Activated naive CD4-positive, alpha-beta T cell (primary cell): ENCODE measurements at places on chromosomes 16 and 17.

- no peak for DNase-seq
These were observed 13.0 kb downstream of the KATNB1 start for GRCh38 chr16:57748596-57748995.

GRCh38 chr16:3042376-3042775 lies 4.0 kb upstream of the MMP25 start:
- DNase-seq, result no peak

DNA sequence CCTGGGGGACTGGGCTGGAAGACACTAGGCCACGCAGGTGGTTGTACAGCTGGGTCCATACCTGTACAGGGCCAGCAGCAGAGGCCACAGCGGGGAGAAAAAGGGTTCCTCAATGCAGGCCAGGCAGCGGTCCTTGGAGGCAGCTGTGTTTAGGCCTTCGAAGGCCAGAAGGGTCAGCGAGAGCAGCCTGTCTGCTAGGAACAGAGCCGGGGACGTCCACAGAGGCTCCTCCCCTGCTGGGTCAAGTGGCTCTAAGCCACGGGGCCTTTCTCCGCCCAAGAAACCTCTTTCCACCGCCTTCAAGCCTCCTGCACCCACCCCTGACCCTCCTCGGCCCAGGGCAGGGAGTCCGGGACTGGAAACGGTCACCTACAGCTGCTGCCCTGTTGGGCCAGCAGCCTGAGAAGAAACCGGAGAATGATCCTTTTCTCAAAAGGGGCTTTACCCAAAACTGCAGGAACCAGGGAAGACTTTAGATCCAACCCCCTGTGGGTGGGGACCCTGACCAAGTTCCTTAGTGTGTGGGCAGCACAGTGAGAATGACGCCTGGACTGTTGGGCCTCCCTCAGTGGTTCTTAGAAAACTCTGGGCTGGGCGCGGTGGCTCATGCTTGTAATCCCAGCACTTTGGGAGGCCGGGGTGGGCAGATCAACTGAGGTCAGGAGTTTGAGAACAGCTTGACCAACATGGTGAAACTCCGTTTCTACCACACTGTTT lies 8.4 kb upstream of the SPATA2L start:
- DNase-seq, result no peak

DNA sequence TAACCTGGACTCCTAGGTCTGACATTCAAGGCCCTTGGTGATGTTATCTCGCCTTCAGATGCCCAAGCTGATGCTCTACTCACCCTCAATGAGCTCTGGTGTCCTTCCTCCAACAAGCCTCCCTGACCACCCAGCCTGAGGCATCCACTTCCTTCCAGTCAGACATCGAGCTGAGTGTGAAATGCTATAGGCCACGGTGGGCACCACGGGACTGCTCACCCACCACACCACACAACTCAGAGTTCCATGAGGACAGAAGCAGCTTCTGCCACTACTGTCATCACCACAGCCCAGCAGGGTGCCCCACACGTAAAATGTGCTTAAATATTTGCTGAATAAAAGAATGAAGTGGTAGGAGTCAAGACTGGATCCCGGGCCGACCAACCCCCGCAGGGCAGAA lies 12.0 kb downstream of the CREBBP start:
- no peak for DNase-seq

GRCh38 chr17:44556166-44556831 lies 985 bp upstream of the FZD2 start:
- DNase-seq, result no peak

DNA sequence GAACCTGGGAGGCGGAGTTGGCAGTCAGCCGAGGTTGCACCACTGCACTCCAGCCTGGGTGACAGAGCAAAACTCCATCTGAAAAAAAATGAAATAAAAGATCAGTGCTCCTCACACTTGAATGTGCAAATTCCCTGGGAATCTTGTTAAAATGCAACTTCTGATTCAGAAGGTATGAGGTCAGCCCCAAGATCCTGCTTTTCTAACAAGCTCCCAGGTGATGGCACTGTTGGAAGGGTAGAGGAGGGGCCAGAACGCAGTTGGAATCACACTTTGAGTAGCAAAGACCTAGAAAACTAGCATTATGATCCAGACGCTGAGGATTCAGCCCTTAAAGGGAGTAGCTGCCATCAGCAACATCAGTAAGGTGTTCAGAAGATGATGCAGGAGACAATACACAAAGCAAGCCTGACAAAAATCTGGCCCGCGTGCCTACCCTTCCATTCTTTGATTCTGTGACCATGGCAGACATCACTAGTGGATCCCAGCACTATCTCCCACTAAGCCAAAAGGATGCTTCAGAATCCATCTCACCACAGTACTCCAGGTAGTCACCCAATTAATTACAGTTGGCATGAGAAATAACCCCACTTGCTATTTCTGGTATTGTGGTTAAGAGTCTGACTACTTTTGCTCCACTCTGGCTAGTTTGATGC lies 33.1 kb upstream of the MEIOC start:
- no peak for DNase-seq

GRCh38 chr16:23858542-23858941 lies 22.8 kb downstream of the PRKCB start:
- DNase-seq, result no peak

DNA sequence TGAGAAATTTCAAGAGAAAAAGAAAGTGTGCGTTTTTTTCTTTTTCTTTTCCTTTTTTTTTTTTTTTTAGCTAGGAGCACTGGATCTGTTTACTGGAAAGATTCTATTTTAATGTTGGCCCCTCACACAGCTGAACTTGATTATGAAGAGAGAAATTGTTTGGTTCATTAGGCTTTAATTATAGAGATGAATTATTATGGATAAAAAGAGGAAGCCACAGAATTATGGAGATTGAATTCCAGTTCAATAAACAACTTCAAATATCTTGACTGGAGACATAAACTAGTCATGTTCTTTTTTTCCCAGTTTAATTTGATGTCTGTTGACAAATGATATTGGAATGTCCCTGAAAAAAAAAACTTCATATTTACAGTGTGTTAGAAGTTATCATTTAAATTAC lies 152.0 kb upstream of the HS3ST3A1 start:
- DNase-seq, result no peak

DNA sequence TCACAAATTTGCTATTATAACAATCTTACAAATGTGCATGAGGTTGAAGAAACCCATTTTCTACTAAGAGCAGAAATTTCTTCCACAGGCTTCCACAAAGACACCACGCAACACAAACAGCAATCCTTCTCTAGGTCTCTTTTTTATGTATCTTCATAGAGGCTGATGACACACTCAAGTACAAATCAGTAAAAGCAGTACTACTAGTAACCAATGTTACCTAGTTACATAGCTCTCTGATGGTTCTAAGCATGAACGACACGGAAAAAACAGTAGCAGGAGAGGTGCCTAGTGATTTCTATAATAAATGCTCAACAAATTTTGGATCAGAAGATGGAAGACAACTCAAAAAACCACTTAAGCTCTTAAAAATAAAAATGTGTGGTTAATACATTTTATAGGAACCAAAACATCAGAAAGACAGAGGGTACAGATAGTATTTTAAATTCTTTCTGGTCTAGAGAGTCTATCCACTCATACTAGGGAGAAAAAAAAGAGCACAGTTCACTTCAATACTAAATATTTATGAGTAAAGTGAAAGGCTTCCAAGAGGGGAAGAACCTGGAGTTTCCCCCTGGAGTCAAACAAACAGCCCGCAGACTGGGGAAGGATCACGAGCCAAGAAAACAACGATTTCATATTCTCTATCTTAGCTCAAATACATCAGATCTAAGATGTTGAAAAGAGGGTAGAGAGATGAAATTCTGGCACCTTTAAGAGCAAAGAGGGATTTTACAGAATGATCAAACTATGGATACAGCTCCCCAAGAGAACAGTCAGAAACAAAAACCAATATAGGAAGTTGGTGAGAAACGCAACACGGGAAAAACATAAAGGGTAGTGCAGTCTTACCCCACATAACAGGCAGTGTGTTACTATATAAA lies 40.2 kb downstream of the SMG6 start:
- DNase-seq, result no peak
